Keratinocyte (primary cell): ENCODE measurements at places on chromosomes 5 and 9. TPM values are rescaled to one million over a fixed set of nuclear protein-coding genes. Genes with fewer than 3 reads are reported as not detected.

Gene CORO2A
- 30.9 to 45.2 TPM (median 31.7 TPM) in 3 replicates for polyA plus RNA-seq

Gene PCDHGC5
- polyA plus RNA-seq = 0.77 to 1.6 TPM (median 1.5 TPM) in 3 replicates

Gene CRB2
- not detected in 3 replicates for polyA plus RNA-seq

Gene IFNK
- polyA plus RNA-seq = 20.6 to 32.7 TPM (median 29.2 TPM) in 3 replicates

Gene RANBP3L
- not detected in 3 replicates for polyA plus RNA-seq

Gene MIER3
- 10.2 to 13.3 TPM (median 11.1 TPM) in 3 replicates for polyA plus RNA-seq

Gene ZNF483
- polyA plus RNA-seq = 0.46 to 0.90 TPM (median 0.60 TPM) in 3 replicates

Gene TMEM252
- polyA plus RNA-seq = not detected in 3 replicates

Gene RPL7A
- 2,394 to 3,298 TPM (median 2,684 TPM) in 3 replicates for polyA plus RNA-seq

Gene ARHGEF39
- 0.88 to 3.3 TPM (median 2.4 TPM) in 3 replicates for polyA plus RNA-seq

Gene BSPRY
- 0.41 to 0.54 TPM (median 0.54 TPM) in 3 replicates for polyA plus RNA-seq

Gene TRMT10B
- polyA plus RNA-seq = 4.0 to 6.9 TPM (median 6.8 TPM) in 3 replicates

Gene ACTBL2
- polyA plus RNA-seq = 0.35 to 2.7 TPM (median 0.68 TPM) in 3 replicates

Gene DCAF12
- 27.5 to 34.0 TPM (median 33.0 TPM) in 3 replicates for polyA plus RNA-seq

Gene SV2C
- 0.02 to 0.34 TPM (median 0.08 TPM) in 3 replicates for polyA plus RNA-seq

Gene ANGPTL2
- polyA plus RNA-seq = 0.10 to 0.19 TPM (median 0.18 TPM) in 3 replicates

Gene CER1
- polyA plus RNA-seq = not detected in 3 replicates

Gene NINJ1
- 7.4 to 16.5 TPM (median 7.7 TPM) in 3 replicates for polyA plus RNA-seq

Gene FBLL1
- 0.06 TPM in 1 of 3 replicates, not detected in the others for polyA plus RNA-seq

Gene TXNDC8
- polyA plus RNA-seq = not detected in 3 replicates

Gene FSD1L
- 1.8 to 5.2 TPM (median 3.4 TPM) in 3 replicates for polyA plus RNA-seq

Gene DDX4
- polyA plus RNA-seq = 0.04 TPM in 1 of 3 replicates, not detected in the others

Gene PCDHA10
- polyA plus RNA-seq = 0.03 to 0.06 TPM (median 0.05 TPM) in 3 replicates

Gene OLFML2A
- 0.59 to 3.1 TPM (median 1.1 TPM) in 3 replicates for polyA plus RNA-seq

Gene TAF11L10
- polyA plus RNA-seq = not detected in 3 replicates
